ENCODE measurements at places on chromosomes 7 and 10.

- DNase-seq = no peak
Observed at GRCh38 chr10:72297281-72297804, 23.6 kb downstream of the DDIT4 start.

- no peak for DNase-seq
Observed at GRCh38 chr10:83862723-83863122, 276.6 kb upstream of the GHITM start.

DNA sequence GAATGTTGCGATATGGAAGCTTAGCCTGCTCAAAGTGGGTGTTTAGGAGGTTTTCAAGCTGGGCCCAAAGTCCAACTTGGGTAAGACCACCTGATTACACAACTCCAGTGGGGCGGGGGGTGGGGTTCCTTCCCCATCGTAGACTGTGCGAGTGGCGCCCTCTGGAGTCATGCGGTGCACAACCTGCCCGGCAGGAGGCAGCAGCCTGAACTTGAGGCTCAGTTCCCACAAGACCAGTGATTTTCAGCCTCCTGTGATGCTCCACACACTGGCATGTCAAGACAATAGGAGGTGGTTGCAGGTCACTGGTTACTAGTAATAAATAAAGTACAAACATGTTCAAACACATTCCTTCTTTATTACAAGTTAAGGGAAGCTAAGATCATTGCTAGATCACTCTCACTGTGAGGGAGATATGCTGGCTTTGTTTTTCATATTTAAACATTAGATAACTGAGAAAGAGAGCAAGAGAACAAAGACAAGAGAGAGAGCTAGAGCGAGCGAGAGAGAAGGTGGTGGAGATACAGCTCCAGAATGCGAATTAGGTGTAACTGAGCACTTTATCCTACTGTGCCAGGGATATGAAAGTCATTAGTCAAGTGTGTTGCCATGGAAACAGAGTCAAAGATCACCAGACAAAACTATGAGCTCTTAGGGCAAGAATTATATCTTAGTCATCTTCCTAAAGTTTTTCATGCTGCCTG lies 97.4 kb upstream of the BMPER start:
- DNase-seq = peak; percentile 79

GRCh38 chr7:52711951-52712350 lies 323.5 kb upstream of the POM121L12 start:
- DNase-seq = no peak

DNA sequence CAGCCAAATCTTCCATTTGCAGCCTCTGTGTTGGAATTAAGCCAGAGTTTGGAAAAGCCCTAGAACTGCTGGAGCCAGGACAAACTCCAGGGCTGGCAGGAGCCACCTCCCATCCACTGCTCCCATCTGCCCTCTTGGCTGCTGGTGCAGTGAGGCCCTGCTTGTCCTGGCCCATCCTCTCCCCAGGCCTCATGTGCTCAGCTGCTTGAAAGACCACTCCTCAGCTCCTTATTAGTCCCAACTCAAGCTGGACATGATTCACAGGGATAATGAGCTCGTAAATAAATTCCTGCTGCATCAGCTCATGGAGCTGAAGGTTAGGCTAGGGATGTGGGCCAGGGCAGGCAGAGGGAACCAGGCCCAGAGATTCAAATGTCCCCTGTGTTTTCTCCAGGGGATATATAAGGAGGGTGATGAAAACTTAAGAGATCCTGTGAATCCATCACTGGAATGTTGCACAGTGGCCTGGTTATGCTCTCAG lies 282.8 kb downstream of the RPS24 start:
- no peak for DNase-seq

- no peak for DNase-seq
Observed at GRCh38 chr7:82665966-82666507, 222.5 kb upstream of the CACNA2D1 start.

DNA sequence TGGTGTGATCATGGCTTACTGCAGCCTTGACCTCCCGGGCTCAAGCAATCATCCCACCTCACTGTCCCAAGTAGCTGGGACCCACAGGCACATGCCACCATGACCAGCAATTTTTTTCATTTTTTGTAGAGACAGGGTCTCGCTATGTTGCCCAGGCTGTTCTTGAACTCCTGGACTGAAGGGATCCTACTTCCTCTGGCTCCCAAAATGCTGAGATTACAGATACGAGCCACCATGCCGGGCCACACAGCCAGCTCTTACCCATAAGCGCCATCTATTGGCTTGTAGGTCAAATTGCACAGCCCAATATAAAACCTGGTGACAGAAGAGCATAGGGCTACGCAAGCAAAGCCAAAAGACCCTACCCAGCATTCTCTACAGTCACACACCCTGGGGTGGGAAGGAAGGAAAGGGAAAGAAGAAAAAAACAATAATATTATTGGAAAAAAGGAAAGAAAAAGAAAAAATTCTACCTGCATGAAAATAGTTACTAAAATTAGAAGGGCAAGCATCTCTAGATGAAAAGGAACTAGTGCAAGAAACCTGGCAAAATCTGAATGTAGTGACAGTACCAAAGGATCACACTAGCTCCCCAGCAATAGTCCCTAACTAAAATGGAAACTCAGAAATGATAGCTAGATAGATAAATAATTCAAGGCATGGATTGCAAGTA lies 29.4 kb upstream of the AMPH start:
- peak; percentile 68 for DNase-seq

DNA sequence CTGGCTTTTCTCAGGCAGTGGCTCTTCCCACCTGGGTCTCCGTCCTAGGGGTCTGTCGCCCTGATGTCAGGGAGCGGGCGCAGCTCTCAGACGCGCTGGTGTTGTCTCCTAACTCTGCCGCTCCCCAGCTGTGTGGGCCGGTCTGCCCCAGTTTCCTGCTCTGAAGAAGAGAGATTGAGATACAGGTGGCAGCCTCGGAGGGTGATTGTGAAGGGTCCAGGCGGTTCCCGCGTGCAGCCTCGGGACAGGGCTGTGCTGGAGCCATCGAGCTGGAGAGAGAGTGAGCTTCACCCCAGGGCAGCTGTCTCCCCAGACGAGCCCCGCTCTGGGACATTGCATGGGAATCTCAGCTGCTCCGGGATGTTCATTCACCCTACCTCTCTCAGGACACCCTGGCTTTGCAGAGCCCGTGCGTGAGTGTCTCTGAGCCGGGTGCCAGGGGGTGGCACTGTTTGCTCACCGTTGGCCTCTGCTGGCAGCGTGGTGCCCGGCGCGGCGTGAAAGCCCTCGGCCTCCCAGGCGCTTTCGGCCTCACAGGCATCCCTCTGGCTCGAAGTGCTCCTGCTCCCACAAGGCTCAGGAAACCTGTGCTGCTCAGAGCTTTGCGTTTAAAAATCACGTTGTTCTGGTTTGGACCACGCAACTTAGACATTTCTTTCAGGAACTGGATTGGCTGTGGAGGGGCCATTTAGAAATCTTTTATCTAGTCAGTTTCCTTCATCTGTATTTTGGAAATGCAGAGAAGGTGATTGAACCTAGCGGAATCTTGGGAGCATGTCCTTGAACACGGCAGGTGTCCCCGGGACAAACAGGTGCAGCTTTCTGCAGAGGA lies 33.8 kb upstream of the ZFAND2A start:
- peak; percentile 65 for DNase-seq

Measured in H9 (cell line).